ENCODE measurements at places on chromosomes 13 and 19.

DNA sequence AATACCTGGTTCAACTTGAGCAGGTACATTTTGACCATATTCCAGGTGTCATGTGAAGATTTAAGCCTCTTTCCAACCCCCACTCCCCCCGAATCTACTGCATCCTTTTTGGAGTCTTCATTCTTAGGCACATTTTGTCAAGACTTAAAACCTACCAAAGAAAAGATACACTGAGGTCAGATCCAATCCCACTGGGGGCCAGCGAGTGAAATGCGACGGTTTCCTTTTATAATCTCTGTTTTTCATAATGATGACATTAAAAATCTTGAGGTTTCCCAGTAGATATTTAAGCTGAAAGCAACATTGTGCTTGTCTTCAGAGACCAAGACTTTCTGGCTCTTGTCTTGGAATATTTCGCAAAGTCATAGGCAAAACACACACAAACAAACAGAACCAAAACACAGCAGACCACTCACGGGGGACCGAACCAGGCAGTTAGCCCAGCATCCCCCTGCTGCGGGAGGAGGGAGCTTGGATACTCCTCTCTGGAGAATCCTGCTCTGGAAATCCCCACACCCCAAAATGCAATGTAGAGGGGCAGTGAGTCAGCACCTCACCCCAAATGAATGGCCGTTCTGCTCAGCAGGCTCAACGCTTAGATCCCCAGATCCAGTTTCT, 506 bp upstream of the GAS6 start:
- no peak for DNase-seq

DNA sequence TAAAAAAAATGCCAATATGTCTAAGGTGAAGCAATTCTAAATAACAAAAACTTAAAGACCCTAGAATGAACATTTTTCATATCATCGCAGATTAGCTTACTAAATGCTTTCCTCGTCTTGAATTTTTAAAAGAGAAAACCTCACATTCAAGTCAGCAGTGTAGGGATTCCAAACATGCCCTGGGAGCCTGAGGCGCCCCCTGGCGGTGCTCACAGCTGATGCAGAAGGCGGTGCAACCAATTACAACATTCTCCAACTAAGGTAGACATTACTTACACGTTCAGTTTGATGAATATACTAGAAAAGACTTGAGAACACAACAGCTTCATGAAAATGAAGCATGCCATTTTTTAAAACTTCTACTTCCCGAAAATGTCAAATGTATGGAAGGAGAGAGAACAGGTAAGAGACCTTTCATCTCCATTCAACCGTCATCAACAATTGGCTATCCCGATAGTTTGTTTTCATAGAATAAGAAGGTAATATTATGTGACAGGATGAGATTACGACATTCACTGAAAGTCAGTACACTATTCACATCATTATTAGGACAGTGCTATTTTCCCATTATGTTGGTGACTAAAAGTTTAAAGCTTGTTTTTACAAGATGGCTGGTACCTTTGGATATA, 304.4 kb downstream of the DCLK1 start:
- DNase-seq: peak; percentile 3

- no peak for DNase-seq
These were observed 196.9 kb downstream of the ZIC5 start for GRCh38 chr13:99774644-99775043.

DNA sequence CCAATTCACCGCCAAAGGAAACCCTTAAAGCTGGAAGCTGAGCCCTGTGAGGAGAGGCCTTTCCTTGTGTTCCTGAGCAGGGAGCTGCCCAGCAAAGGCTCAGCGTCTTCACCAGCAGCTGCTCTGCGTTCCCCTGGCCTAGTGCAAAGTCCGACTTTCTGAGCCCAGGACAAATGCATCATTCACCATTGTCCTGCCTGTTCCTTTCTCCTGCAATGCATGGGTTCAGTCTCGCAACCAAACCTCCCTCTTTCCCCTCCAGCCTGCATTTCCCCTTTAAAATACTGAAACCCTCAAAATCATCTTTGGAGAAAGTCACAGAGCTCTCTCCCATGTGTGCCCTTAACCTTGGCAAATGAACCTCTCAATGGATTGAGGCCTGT, 12.9 kb upstream of the TMEM255B start:
- peak; percentile 7 for DNase-seq

DNA sequence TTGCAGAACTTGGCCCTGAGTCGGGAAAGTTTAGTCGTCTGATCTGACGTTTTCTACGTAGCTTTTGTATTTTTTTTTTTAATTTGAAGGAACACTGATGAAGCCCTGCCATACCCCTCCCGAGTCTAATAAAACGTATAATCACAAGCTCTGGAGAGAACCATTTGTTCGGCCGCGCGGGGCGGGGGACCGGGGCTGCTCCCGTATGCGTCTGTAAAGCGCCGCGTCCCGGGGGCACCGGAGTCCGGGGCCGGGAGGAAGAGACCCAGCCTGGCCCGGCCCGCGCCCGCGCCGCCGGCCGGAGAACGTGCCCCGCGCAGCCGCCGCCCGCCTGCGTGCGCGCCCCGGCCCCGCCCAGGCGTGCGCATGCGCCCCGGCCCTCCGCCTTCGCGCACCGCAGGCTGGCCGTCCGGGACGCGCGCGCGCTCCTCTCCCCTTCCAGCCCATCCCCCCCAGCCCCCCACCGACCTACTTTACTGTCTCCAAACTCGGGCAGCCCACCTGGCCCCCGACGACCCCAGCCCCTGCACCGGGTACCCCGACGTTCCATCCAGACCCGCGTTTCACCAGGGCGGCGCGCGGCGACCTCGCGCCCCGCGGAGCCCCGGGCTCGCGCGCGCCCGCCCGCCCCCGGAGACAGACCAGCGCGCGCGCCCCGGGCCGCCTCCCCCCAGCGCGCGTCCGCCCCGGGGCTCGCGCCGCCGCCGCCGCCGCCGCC, 785 bp upstream of the USF2 start:
- DNase-seq: peak; percentile 79

- DNase-seq: no peak
These were observed 7.0 kb upstream of the LSM14A start for GRCh38 chr19:34165295-34165738.

DNA sequence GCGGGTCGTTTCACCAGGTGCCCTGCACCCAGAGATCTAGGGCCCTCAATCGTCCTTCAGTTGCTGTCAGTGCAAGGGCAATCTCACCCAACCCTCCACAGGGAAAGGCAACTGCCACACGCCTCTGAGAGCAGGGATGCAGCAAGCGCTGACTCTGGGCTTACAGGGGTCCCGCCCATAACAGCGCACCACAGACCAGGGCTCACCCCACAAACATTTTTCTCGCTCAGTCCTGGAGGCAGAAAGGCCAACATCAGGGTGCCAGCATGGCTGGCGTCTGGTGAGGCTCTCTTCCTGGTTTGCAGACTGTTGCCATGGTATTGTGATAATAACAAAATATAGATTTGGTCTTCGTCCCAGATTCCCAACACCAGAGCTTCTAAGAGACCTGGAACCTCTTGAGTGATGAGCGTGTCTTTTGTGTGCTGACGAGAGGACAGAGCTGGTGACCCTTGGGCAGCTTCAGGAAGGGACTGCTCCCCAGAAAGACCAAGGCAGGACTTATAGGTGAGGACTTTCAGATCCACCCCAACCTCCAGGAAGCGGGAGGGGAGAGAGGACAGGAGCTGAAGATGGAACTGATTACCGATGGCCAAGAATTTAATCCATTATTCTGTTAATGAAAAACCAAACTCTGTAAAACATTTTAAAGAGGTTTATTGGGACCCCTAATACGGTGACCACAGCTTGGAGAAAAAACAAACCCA, 51.3 kb downstream of the C13orf46 start:
- DNase-seq: no peak

- DNase-seq: no peak
These were observed 86.4 kb downstream of the CCNA1 start for GRCh38 chr13:36518707-36519106.

DNA sequence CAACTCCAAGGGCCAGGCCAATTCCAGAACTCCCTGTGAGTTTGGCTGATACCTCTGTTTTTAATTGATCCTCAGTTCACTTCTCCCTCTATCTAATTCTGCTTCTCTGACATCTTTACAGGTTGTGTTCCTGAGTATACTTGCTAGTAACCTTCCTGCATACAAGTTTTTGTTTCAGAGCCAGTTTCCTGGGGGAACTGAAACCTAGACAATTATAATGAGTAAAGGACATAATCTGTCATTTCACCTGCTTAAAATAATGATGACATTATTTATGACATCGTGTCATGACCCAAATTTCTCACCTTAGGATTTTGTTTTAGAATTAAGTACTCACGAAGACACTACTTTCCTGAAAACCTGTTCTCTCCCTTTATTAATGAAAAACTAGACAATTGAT, 12.5 kb upstream of the MYCBP2 start:
- DNase-seq: peak; percentile 63

DNA sequence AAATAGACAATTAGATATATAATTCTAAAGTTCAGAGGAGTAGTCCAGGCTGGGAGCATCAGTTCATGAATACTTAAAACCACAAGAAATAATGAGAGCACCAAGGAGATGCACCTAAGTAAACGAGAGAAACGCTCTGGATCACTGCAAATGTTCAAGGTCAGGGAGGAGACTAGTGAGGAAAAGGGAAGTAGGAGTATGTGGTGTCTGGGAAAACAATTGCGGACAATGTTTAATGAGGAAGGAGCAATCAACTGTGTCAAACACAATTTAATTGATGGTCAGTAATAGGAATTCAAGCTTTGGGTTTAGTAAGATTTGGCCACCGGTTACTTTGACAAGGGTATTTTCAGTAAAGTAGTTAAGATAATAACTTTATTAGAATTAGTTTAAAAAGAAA, 652.2 kb downstream of the DACH1 start:
- no peak for DNase-seq

DNA sequence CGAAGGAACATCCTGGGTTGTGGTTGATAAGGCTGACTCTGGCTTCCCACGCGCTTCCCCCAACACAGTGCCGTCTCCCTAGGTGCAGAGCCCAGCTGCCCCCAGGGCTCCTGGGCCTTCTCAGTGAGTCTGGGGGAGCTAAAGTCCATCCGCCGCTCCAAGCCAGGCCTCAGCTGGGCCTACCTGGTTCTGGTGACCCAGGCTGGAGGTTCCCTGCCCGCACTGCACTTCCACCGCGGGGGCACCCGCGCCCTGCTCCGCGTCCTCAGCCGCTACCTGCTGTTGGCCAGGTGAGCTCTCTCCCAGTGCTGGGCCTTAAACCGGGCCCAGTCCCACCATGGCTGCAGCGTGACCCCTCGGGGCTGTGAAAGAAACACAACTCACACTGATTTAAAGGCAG, 3.7 kb downstream of the TBC1D17 start:
- DNase-seq: no peak

- no peak for DNase-seq
These were observed 731 bp upstream of the AKAP8L start for GRCh38 chr19:15419413-15420025.

DNA sequence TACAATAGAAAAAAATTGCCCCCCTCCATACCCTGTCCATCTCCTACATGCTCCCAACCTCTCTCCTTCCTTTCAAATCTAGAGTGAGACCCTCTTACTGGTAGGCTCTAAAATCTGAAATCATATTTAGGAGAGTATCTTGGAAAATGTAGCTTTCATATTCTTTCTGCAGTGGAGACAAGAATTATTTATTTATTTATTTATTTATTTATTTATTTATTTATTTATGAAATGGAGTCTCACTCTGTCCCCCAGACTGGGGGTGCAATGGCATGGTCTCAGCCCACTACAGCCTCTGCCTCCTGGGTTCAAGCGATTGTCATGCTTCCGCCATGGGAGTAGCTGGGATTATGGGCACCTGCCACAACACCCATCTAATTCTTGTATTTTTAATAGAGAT, 174.1 kb upstream of the MYO16 start:
- DNase-seq: no peak

- DNase-seq: no peak
These were observed 12.2 kb downstream of the LCP1 start for GRCh38 chr13:46169758-46170157.

GRCh38 chr19:53311897-53312296, 21.7 kb upstream of the ZNF845 start:
- no peak for DNase-seq

GRCh38 chr13:42649831-42650230, 75.9 kb downstream of the TNFSF11 start:
- DNase-seq: no peak

DNA sequence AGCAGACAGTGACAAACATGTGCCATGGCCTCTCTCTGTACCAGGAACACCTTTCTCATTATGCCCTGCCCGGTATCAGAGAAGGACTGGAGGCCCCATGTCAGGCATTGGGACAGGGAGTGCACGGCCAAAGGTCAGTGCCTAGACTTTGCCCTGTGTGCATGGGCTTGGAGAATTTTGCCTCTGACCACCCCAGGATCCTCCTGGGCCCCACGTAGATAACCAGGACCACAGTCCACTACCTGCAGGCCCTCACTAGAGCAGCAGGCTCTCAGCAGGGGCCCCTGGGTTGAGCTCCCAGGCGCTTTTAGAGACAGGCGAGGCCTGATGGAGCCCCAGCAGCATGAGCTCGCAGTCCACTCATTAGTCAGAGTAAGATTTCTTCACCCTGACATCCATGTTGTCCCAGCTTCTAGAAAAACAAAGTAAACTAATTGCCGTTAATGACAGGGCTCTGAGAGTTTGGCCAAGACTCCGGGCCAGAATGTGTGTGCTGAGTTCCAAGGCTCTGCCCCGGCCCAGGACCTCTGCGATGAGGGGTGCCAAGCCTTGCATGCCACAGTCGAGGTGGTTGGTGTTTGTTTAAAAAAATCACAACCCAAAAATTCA, 42.7 kb downstream of the CAPN12 start:
- DNase-seq: no peak

- no peak for DNase-seq
These were observed 862.8 kb downstream of the PCDH9 start for GRCh38 chr13:66367356-66367755.

GRCh38 chr13:30216111-30216510, 91.2 kb downstream of the KATNAL1 start:
- no peak for DNase-seq

- DNase-seq: peak; percentile 83
These were observed 1.1 kb upstream of the LSR start for GRCh38 chr19:35247526-35248309.

GRCh38 chr19:57559008-57559403, 657 bp downstream of the ZNF550 start:
- DNase-seq: peak; percentile 40

GRCh38 chr19:49570138-49570856, 10.1 kb downstream of the NOSIP start:
- peak; percentile 74 for DNase-seq

All from RPMI8226 (cell line).